Suppressor macrophage treated with lipopolysaccharide for 4 hours (primary cell): ENCODE measurements at places on chromosomes 4 and X.

- no peak for DNase-seq
Observed at GRCh38 chrX:22095856-22096255, 63.7 kb downstream of the PHEX start.

GRCh38 chrX:53084043-53084570 is 1.9 kb downstream of the TSPYL2 start:
- no peak for DNase-seq

GRCh38 chr4:106201373-106201772 is 114.6 kb downstream of the TBCK start:
- DNase-seq = peak; percentile 11

GRCh38 chrX:40097504-40098263 is at the start of gene BCOR:
Gene BCOR, minus strand, starts transcription at chrX:40097958. Its CDS starts 20,029 bp downstream, at chrX:40077929.
- DNase-seq = peak; percentile 57

DNA sequence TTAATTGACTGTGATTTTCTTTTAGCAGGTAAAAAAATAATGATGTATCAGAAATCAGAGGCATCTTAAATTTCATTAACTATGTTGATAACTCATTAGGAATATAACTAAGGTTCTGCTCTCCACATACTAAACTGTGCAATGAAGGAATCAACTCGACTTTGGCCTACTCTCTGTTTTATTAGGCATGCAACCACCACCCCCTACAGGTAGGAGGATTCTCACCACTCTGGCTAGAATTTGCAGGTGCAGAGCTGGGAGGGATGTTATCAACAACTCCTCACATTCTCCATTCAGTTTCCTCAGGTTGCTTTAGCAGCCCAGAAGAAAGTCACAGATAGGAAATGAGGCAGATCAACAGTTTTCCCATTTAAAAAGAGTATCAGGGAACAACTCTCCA is 160.1 kb downstream of the COX18 start:
- no peak for DNase-seq
